Stimulated activated CD8-positive, alpha-beta memory T cell treated with anti-CD3 and anti-CD28 coated beads, Interleukin-15, amount 100 ng/mL, for 4 hours (primary cell): ENCODE measurements at places on chromosomes 11 and 22.
A peak's percentile ranks its signal among the peaks of the same experiment; 100 is the strongest.

DNA sequence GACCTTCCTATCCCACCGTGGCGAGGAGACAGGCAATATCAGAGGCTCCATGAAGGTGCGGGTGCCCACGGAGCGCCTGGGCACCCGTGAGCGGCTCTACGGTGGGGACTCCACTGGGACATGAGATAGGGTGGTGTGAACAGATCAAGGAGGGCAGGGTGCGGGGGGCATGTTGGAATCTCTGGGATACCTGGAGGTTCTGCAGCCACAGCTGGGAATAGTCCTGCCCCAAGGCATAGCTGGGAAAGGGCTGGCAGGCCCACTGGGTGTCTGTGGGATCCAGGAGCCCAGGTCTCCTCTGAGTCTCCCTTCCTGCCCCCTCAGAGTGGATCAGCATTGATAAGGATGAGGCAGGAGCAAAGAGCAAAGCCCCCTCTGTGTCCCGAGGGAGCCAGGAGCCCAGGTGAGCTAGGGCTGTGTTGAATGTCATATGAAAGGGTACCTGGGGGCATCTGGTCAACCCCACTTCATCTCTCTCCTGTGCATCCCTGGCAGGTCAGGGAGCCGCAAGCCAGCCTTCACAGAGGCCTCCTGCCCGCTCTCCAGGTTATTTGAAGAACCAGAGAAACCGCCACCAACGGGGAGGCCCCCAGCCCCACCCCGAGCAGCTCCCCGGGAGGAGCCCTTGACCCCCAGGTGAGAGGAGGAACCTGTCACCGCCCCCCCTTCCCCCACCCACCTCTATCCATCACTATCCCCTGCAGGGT is 8.5 kb downstream of the PHOX2A start:
- no peak for DNase-seq

- no peak for DNase-seq
These were observed 70.4 kb downstream of the CELSR1 start for GRCh38 chr22:46467006-46467405.

GRCh38 chr11:5705688-5706087 is 16.1 kb downstream of the TRIM22 start:
- DNase-seq = no peak

DNA sequence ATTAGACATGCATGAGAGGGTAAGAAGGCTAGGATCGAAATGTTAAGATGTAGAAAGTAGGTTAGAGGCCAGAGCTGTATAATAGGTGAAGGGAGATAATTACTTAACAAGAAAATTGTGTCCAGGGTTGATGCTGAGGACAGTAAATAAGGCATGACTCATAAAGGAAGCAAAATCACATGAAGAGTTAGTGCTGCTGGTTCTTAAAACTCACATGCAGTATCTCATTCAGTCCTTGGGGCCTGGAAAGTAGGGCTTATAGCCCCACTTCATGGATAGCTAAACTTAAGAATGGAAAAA is 130.2 kb downstream of the NCAM1 start:
- DNase-seq = no peak

DNA sequence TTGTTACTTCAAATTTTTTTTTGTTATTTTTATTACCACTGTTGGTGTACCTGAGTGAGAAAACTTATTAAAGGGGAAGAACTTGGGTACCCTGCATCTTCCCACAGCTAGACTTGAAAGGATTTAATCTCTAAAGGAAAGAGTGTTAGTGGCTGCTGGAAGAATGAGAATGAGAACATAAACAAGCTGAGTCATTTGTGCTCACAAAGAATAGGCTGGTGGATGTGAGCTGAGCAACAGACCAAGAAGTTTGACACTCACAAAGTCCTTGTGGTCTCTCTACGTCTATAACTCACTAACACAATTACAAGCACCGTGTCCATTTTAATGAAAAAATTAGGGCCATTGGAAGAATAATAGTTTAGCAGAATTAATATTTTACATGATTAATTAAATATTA is 217.6 kb upstream of the ANO5 start:
- no peak for DNase-seq

DNA sequence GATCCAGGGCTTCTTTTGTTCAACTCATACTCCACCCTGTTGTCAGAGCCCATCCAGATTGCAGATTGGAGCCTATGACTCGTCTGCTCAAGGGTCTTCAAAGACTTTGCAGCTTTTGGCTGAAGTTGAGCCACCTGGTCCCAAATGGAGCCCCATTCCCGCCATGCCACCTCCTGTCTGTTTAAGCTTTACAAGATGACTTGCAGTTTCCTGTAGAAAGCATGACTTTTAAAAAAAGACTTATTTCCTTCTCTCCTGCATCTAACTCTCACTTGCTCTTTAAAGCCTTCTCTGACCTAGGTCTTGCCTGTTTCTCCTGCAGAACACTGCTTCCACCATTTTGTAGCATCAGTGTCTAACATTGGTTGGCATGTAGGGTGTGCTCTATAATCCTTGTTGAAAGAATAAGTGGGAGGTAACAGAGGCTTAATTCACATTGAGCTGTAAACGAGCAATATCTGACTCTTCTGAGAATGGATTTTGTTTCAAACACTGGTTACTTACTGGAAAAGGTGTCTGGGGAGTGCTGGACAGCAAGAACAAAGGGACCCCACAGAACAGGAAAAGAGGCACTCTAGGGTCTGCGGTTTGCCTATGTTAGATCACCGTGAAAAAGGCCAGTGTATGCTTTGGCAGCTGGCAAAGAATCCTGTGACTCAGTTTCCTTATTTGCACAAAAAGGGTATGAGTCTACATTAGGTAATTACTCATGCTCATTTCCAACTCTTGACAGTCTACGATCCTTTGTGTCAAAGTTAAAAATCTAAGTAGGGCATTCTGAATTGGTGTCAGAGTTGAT is 30.3 kb downstream of the NF2 start:
- no peak for DNase-seq

GRCh38 chr11:20021771-20022362 is 138.4 kb downstream of the DBX1 start:
- no peak for DNase-seq

DNA sequence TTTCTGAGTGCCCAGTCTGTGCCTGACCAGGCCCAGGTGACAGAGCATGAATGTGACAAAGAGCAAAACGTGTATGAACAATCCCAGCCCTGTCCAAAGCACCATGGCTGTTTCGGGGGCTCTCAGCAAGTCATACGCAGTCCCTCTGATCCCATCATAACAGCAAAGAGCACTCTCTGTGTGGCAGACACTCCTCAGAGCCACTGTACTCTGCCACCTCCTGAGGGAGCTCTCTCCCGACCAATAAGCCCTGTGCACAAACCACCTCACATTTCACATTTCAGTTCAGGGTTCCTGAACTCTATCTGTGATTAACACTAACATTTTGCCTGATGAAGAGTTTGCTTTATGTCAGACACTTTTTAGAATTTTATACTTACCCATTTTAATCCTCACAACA is 6.6 kb downstream of the DGCR2 start:
- no peak for DNase-seq

GRCh38 chr11:61072316-61073109 is 29.8 kb upstream of the CD5 start:
- DNase-seq = no peak

DNA sequence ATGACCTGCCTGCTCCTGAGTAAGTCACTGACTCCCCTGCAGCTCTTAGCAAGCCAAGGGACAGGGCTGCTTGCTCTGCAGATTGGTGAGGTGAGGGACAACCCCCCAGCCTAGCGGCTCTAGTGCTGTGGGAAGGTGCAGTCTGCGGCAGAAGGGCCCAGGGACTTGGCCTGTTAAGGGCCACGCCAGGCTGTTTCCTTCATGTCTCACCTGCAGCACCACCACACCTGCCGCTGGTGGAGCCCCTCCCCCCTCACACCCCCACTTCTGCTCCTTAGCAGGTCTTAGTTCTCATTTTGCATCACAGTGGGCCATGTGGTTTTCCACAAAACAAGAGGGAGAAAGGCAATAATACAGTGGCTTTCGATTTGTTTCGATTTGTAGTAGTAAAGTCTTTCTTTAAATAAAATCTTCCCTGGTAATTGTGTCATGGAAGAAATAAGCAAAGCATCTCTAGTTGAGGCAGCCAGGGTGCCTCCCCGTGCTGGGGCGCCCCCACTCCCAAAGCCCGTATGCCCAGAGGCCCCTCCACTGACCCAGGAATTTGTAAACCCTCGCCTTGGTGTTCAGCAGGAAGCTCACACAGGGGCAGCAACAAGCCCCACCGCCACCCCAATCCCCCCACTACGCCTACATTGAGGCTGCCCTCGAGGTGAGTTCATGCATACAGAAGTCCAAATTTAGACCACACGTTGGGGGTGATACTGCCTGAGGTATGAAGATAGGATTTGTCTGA is 86.5 kb upstream of the CLDN5 start:
- no peak for DNase-seq

- no peak for DNase-seq
These were observed 2.7 kb downstream of the BCL2L13 start for GRCh38 chr22:17641269-17641668.

DNA sequence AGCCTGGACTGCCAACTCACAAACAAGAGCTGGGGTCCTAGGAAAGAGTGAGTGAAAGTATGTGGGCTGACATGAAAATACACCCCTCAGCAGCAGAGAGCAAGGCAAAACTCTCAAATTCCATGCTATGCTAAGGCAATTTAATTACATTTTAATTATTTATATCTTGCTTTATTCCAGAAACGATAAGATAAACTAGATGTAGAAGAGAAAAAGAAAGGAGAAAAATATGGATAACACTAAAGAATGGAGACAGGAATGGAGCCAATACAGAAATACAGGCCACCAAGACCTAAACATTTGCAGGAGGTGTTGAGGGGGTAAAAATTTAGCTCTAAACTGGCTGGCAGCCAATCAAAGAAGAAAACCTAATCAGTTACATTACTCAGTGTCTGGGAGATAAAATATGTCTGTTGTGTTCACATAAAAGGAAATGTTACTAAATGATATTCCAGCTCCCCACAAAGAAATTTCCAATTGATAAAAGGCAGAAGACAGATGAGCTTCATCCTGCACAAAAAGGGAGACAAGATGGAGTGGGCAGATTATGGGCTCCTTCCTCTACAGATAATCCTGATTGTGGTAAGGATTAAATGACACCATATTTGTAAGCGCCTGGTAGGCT is 223.5 kb upstream of the BLID start:
- no peak for DNase-seq

- DNase-seq = no peak
These were observed 75.9 kb upstream of the GAB2 start for GRCh38 chr11:78493413-78493975.

DNA sequence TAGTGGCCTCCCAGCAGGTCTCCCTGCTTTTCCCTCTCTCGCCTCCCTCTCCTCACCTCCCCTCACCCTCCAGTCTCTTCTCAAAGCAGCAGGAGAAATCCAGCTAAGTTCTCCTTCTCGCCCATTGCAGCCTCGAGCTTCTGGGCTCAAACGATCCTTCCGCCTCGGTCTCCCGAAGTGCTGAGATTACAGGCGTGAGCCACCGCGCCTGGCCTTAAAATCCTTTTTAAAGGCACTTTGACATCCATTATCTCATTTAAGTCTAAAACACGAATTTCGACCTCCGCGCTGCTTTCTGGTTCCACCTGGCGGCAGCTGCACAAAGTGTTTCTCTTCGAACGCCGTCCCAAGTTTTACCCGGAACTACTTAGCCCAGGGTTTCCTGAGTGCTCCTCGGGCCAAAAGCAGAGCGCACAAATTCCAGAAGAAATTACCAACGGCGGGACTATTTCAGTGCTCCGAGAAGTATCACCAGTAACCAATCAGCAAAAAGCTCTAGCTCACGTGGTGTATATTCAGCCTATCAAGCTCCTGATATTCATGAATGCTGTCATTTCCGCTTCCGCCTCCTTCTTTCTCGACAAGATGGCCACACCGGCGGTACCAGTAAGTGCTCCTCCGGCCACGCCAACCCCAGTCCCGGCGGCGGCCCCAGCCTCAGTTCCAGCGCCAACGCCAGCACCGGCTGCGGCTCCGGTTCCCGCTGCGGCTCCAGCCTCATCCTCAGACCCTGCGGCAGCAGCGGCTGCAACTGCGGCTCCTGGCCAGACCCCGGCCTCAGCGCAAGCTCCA is at the start of gene EIF3F:
TSS of gene EIF3F (plus strand) at position 570 of the 792 bp plus-strand sequence. CDS start at position 586, 16 bp downstream.
- DNase-seq = peak; percentile 67

- DNase-seq = no peak
These were observed 36.6 kb upstream of the UBASH3B start for GRCh38 chr11:122618927-122619326.

GRCh38 chr11:35412285-35412684 is 7.1 kb downstream of the SLC1A2 start:
- DNase-seq = no peak

DNA sequence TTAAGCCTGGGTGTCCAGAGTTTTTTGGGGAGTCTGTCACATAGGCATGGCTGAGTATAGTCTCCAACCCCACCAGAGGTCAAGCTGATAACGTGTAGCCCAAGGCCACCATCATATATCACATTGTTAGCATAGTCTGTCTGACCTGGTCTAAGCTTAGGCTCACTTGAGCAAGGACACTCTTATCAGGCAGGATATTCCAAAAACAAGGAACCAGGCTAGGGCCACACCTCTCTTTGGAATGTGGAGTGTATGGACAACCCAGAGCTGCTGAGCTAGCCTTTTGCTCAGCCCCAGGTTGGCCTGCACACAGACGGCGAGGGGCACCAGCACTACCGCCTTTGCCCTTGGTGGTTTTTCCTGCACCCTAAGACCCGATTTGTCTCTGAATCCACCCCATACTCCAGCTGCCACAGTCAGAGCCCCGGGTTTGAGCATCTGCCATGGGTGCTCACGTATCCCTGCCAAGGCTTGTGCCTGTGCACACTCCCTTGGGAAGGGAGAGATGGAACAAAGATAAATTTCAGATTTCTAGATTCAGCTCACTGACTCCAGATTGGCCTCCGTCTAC is 7.2 kb downstream of the SNAP29 start:
- DNase-seq = no peak

DNA sequence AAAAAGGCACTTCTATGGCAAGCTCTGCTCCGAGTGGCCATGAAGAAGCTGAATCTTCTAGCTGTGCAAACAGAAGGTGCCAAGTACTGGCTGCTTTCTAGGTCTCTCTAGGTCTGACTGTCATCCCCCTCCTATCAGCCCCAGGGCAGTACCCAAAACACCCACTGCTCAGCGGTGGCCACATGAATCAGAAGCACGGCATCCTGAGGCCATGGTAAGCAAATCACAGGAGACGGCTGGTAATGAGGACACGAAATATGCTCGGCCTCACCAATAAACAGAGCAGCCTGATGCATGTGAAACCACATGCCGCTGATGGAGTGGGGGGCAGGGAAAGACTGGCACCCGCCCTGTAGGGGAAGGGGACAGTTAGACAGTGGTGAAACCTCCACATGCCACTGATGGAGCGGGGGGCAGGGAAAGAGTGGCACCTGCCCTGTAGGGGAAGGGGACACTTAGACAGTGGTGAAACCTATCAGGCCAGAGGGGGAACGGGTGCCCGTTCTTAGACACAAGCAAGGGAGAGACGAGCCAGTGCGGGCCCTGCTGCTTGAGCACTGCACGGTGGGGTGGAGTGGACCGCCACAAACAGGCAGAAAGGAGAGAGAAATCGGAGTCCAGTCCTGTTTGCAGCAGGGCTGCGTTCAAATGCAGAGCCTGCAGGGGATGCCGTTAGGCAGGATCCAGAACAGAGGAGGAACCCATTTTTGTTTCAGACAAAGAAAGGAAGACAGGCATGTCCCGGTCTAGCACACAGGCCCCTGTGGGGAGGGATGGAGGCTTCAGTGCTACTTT is 29.9 kb upstream of the MOB2 start:
- DNase-seq = no peak

GRCh38 chr11:64745521-64746328 is 1.8 kb upstream of the RASGRP2 start:
- peak; percentile 63 for DNase-seq
